Stimulated activated CD8-positive, alpha-beta memory T cell treated with anti-CD3 and anti-CD28 coated beads, Interleukin-2, amount 100 ng/mL, for 48 hours (primary cell): ENCODE measurements at places on chromosomes 4 and X.

GRCh38 chr4:48346594-48346993, 5.3 kb downstream of the SLAIN2 start:
- DNase-seq = no peak

- no peak for DNase-seq
Measured at GRCh38 chr4:2832309-2832980, 11.2 kb upstream of the ADD1 start.

DNA sequence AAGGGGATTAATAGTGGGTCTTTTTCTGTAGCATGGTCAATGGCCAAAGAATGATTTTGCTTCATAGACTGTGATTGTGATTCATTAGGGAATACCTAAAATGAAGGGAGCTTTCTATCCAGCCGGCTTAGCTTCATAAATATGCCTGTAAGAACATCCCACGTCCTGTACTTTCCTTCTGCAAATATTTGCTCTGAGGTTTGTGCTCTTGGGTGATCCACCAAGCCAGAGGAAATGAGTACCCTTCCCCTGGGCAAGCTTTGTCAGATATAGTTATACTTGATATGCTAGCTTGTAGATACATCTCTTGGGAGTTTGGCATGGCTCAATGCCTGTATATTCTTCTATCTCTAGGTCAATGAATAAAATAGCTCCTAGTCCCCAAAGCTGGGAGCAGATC, 28.2 kb upstream of the SPARCL1 start:
- no peak for DNase-seq

GRCh38 chr4:31923634-31924033, 1203.5 kb downstream of the PCDH7 start:
- DNase-seq = no peak

DNA sequence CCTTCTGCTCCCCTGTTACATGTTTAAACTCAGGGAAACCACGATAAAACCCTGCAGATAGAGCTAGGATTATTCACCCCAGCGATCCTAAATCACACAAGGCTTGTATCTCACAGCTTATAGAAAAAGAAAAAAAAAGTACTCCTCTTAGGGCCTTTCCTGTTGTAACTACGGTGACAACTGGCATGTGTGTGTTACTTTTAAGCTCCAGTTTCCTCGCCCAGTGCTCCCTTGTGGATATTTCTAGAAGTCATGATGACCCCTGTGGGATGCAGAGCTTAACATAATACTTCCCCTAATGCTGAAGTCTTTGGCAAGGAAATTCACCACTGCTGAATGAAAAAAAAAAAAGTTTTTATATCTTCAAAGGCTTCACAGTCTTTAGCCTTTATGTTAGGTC, 114.7 kb downstream of the NWD2 start:
- no peak for DNase-seq

- DNase-seq = no peak
Measured at GRCh38 chrX:155864655-155865054, 16.5 kb upstream of the VAMP7 start.

DNA sequence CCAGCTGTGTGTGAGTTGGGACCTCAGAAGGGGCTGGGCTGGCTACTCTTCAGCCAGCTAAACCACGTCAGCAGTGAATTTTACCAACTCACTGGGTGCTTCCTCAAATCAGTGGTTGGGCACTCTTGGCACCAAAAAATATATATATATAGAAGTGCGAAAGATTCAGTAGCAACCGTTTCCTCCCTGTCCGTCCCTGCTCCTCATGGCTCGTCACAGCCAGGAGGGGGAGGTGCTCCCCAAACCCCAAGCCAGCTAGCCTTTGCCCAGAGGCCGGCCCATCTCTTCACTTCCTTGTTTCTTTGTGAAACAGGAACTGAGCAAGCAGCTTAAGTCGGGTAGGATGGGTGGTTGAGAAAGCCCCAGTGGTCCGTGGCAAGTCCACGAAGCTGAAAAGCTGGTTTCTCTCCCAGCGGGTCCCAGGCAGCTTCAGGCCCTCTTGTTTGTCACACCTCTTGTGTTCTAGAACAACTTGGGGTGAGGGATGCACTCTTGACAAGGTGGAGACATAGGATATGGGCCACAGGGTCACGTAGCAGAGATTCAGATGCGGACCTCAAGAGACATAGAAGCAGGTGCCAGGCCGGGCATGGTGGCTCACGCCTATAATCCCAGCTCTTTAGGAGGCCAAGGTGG, 6.8 kb upstream of the SASH3 start:
- peak; percentile 33 for DNase-seq

DNA sequence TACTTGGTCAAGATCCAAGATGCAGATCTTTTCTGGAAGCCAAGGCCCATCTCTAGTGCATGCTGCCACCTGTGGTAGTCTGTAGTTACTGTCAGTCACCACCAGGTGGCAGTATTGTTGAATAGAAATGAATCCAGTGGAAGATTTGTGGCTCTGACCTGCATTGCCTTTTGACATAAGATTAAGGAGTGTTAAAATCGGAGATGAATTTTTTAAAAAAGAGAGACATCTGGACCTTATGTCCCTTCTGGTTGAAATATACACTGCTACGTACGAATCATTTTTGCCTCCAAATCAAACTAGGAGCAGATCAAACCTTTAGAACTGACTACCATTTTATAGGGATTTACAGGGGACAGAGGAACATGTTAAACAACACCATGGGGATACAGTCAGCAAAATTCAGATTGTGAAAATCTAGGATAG, 46.9 kb upstream of the RHOH start:
- DNase-seq = peak; percentile 34

GRCh38 chr4:147289181-147289580, 191.7 kb upstream of the EDNRA start:
- no peak for DNase-seq

DNA sequence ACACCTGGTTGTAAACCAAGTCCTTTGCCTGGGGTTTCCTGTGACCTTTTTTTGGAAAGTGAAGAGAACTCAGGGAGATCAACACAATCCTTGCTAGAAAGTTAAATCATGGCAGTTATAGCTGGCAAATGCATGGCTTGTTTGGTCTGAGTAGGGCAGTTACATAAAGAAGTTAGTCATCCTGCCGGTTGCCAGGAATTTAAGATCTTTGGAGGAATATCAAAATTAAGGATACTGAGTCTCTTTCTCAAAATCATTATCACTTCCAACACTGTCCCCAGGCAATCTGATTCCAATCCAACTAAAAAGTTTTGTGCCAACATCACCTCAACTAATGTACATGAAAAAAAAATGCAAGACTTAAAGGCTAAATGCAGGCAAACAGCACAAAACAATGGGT, 40.3 kb downstream of the C4orf54 start:
- DNase-seq = no peak

DNA sequence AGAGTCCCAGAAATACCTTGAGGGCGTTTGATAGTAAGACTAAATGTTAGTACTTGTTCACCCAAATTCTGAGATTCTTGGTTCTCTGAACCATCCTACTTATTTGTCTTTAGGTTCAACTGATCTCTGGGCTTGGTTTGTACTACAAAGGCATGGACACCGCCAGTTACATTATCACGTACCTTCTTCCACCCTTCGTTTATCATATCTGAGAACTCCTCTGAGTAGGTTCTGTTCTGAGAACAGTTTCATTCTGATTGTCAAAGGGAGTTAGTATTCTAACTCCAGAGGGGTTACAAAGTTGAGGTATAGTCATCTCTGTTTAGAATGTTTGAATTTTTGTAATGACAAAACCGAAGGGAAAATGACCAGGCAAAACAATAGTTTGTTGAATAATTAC, 19.3 kb downstream of the ZFX start:
- no peak for DNase-seq

DNA sequence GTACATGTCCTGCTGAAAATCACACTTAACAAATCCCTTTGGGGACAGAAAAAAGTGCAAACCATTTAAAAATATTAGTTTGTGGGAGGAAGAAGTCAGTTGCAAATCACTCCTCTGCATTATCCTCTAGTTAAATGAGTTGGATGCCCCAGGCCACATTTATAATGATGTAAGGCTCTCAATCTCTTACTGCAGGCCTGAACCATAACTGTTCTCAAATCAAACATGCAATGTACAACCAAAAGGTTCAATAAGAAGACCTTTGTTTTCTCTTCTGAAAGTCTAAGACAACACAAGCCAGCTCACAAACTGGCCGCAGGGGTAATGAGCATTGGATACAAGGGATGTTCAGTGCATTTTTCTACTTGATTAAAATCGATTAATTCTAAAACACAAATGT, 39.7 kb downstream of the IGFBP7 start:
- no peak for DNase-seq

GRCh38 chrX:36562986-36563385, 445.2 kb upstream of the FAM47C start:
- DNase-seq = no peak

GRCh38 chr4:83075311-83076095, 39.0 kb downstream of the PLAC8 start:
- no peak for DNase-seq

DNA sequence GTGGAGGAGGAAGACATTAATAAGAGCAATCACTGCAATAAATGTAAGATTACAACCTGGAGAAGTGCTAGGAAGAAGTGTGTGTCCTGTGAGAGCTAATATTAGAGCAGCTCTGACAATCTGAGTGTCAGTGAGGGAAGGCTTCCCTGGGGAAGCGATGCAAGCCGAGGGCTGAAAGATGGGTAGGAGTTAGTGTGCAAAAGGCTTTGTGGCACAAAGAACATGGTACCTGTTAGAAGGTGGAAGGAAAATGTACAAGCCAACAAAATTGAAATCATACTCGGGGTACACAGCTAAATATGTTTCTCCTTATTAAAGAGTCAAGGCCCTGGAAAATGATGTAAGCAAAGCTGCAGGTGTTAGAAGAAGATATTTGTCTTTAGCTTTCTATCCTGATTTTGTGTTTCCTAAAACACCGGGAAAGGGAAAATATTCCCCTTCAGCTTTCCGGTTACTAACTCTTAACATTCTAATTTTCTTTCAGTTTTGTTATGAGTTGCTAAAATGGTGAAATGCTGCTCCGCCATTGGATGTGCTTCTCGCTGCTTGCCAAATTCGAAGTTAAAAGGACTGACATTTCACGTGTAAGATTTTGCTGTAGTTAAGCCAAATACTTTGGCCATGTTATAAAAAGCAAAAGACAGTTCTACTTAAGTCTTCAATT, 808 bp downstream of the THAP6 start:
- no peak for DNase-seq

DNA sequence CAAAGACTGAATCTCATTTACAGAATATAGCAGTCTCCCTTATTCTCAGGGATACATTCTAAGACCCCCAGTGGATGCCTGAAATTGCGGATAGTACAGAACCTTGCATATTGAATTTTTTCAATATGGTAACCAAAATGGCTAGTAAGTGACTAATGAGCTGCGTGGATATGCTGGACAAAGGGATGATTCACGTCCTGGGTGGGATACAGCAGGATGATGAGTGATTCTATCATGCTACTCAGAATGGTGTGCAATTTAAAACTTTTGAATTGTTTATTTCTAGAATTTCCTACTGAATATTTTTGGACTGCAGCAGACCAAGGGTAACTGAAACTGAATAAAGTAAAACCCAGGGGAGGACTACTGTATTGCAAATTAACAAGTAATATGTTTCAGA, 66.7 kb downstream of the STAG2 start:
- DNase-seq = no peak

GRCh38 chr4:35520059-35520458, 724.3 kb downstream of the ARAP2 start:
- no peak for DNase-seq

DNA sequence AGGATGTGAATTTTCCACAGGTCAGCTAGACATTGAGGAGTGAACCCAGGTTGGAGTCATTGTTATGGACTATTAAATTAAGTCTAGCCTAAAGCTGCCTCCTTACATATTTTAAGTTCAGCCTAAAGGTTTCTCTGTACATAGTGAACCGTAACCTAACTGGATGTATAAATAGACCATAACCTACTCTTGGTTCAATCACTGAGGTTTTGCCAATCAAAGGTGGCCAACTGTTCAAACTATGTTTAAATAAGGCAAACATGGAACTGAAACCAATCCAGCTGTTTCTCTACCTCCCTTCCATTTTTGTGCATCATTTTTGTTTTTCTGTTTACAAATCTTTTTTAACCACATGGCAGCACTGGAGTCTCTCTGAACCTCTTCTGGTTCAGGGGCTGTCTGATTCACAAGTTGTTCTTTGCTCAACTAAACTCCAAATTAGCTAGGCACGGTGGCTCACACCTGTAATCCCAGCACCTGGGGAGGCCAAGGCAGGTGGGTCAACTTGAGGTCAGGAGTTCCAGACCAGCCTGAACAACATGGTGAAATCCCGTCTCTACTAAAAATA, 43.9 kb upstream of the SFRP2 start:
- no peak for DNase-seq

DNA sequence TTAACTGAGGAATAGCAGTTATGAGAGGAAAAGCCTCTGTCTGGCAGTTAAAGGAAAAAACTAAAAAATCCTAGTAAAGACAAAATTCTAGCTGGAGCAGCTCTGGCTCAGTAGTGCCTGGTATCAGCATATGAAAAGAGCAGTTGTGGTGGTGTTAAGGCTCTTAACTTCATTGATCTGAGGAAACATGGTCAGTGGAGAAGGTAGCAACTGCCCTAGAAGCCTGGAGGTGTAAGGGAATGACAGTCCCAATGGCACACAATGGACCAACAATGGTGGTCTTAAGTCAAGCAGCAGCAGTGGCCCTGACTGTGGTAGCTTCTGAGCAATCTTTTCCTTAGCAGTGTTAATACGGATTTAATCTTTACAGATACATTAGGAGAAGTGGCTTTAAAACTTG, 189.6 kb upstream of the POF1B start:
- DNase-seq = no peak
